Activated CD4-positive, CD25-positive, alpha-beta regulatory T cell treated with anti-CD3 and anti-CD28 coated beads, Interleukin-2, amount 50 U/mL, for 24 hours (primary cell): ENCODE measurements at places on chromosomes 12 and 14.

- no peak for ATAC-seq
Measured at GRCh38 chr12:32108787-32109186, 2.1 kb downstream of the BICD1 start.

GRCh38 chr12:123055281-123055766, 74.8 kb downstream of the ARL6IP4 start:
- ATAC-seq: no peak

- ATAC-seq: no peak
Measured at GRCh38 chr12:100413001-100413400, 56.1 kb downstream of the SLC17A8 start.

DNA sequence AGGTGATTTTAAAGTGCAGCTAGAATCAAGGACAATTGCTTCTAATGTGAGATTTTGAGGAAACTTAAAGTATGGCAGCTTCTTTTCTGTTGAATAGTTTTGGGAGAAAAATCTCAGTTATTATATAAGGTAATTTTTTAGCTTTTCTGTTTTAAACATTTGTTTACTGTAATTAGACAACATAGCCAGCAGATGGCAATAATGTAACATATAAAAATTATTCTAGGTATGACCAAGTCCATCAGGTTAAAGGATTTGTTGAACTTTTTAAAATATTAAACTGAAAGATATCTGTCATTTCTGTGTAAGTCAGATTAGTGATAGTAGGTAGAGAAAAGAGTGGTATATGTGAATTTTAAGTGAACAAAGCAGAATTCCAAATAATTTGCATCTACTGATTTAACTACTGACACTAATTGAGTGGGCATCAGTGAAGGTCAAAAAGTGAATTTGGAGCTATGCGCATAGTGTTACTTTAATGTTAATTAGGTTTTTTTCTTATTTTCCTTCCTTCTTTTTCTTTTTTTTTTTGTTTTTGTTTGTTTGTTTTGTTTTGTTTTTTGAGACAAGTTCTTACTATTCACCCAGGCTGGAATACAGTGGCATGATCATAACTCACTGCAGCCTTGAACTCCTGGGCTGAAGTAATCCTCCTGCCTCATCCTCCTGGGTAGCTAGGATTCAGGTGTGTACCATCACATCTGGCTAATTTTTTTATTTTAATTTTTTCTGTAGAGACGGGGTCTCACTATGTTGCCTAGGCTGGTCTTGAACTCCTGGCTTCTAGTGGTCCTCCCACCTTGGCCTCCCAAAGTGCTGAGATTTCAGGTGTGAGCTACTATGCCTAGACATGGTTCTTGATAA, 18.6 kb downstream of the PRORP start:
- no peak for ATAC-seq

GRCh38 chr12:67318786-67319185, 49.6 kb downstream of the CAND1 start:
- no peak for ATAC-seq

- no peak for ATAC-seq
Measured at GRCh38 chr12:64510667-64511066, 58.7 kb downstream of the TBK1 start.

GRCh38 chr12:132450418-132451171, 39.4 kb upstream of the FBRSL1 start:
- no peak for ATAC-seq

- ATAC-seq: no peak
Measured at GRCh38 chr12:131311764-131312163, 358.1 kb downstream of the ADGRD1 start.

- ATAC-seq: no peak
Measured at GRCh38 chr14:39488600-39488999, 56.4 kb upstream of the FBXO33 start.

DNA sequence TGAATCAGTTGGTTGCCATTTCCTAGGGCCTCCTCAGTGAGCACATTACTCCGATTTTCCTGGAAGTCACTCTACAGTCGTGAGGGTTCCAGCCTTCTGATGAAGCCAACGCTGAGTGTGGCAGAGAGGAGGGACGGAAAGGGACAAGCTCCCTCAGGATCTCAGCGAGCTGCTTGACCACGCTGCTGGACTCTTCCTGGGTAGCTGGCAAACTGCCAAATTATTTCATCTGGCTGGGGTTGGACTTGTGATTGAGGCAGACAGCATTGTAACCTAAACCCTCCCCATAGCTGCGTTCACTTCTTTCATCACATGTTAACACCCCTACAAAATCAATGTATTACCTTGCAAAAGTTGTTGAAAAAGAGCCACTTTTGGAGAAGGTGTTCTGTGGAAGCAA, 69.6 kb upstream of the CHST11 start:
- ATAC-seq: no peak

- no peak for ATAC-seq
Measured at GRCh38 chr14:76490735-76491134, 114.8 kb downstream of the ESRRB start.

- no peak for ATAC-seq
Measured at GRCh38 chr14:100534528-100535286, 52.5 kb downstream of the BEGAIN start.

GRCh38 chr12:105852951-105853350, 285.8 kb downstream of the NUAK1 start:
- ATAC-seq: no peak

GRCh38 chr14:70988452-70988851, 81.2 kb downstream of the PCNX1 start:
- peak; percentile 66 for ATAC-seq

DNA sequence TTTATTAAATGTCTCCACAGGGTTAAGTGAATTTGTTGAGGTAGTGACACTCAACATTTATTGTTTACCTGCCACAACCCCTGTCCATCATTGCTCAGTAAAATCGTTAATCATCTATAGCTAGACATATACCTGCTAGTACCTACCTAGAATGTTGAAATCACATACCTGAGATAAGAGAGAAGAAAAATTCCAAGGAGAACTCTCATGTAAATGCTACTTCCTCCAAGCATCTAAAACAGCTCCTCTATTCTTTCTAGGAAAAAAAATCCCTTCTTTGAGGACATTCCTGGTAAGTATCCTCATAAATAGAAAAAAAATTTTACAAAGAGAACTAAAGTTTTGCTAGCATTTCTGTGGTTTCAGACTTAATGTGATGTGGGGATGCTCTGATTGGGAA, 325.1 kb downstream of the DAD1 start:
- no peak for ATAC-seq

GRCh38 chr14:61467296-61467695, 145.9 kb downstream of the PRKCH start:
- no peak for ATAC-seq

GRCh38 chr12:76346236-76346635, 2.0 kb downstream of the BBS10 start:
- no peak for ATAC-seq

- no peak for ATAC-seq
Measured at GRCh38 chr14:65999865-66000264, 486.3 kb upstream of the CCDC196 start.

DNA sequence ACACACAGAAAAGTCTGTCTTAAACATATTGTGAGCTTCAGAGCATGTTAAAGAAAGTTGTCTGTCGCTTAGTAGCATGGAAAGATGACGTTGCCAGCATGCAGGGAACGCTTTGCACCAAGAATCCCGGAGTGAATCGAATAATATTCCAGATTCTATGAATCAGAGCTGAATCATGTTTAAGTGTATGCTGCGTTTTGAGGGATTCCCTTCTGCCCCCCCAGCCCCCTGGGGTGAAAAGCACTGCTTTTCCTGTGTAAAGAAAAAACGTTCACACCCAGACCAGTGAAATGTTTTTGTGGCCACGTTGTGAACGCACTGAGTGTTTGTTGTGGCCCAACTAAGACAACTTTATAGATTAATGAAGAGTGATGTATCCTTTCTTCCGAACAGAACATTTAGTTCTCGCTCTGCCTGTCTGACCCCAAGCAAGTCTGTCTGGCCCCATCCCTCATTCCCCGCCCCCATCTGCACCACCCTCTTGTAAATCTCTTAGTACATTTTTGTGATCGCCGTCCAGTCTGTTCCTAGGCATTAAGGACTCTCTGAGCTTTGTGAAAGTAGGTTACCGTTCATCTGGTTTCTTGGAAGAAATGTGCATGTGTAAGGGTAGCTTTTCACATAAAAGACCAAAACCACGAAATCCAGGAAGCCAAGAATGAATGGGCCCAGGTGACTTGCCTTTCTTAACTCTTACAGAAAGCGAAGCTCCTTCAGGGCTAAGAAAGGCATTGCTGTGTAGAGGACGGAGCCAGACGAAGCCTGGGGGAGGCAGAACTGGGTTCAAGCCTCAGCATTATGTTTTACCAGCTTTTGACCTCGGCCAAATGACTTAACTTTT, 103.0 kb downstream of the SAMD4A start:
- ATAC-seq: no peak

DNA sequence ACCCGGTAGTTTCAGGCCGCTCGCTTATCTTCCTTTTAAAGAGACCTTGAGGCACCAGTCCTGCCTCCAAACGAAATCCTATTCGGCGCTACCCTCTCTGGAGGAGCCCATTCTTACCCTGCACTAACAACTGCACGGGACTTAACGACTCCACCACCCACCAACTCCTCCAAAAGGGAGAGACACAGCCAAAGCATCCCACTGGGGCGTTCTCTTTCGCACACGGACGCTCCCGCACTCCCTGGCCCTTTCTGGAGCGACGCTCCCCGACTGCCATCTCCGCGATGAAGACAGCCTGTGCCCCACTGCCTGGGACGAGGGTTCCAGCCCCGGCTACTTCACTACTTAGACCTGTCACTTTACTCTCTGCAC, 650 bp downstream of the GALC start:
- no peak for ATAC-seq

DNA sequence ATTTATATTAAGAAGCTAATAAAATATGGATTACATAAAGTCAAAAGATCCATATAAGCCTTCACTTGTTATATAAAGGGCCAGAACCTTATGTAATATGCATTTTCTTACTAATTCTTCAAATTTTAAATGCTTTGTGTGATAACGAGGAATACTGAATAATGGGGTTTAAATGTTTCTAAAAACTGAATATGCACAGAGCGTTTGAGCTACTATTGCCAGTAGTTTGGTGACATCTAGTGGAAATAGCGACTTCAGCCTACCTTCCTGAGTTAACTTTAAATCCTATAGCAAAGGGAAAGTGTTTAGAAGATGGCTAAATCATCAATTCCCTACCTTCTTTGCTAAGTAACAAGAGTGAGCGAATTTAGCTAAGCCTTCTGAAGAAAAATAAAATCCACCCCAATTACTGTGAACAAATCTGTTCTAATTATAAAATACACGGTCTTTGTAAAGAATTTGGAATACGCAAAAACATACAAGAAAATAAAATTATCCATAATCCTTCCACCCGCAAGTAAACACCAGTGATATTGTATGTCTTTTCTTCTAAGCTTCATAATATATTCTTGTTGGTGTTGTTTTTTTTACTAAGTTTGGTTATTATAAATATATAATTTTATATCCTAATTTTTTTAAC, 115.5 kb upstream of the G2E3 start:
- no peak for ATAC-seq

- ATAC-seq: no peak
Measured at GRCh38 chr12:109737631-109738030, 24.0 kb downstream of the FAM222A start.

DNA sequence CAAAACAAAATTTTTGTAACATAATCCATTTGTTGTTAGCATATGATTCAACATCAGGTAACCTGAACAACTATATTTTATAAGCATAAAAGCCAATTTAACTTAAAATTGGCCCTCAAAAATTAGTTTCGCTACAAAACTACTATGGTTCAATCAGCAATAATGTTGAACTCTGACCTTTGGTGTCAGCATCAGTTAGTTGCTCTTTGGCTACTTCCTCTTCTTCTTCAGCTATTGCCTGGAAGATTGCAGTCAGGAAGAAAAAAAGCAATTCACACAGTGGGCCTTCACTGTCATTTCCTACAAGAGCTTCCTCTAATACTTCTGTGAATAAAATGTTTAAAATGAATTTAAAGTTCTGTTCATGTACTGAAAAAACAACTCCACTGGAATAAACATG, 78.2 kb upstream of the CFL2 start:
- no peak for ATAC-seq

GRCh38 chr12:105107494-105108371, at the start of gene WASHC4:
Gene WASHC4, plus strand, starts transcription at chr12:105107731. Its CDS starts 70 bp downstream, at chr12:105107801.
- peak; percentile 99 for ATAC-seq

- no peak for ATAC-seq
Measured at GRCh38 chr14:54490445-54491175, 1.8 kb upstream of the GMFB start.

DNA sequence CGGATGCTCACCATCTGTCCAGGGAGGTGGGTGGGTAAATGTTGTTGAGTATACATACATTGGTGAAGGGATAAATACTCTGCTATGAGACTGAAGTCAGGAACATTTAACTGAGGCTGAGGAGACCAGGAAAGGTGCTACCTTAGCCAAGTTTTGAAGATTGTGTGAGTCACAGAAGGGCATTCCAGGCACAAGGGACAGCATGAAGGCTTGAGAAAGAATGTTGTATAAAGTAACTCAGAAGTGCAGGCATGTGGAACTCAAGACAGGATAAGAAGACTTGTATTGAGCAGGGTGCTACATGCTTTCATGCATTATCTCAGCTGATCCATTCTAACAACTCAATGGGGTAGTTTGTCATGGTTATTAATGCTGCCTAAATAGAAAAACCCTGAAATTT, 112.7 kb downstream of the IPO8 start:
- ATAC-seq: no peak

GRCh38 chr12:57268264-57268663, 17.3 kb upstream of the STAC3 start:
- ATAC-seq: peak; percentile 81

DNA sequence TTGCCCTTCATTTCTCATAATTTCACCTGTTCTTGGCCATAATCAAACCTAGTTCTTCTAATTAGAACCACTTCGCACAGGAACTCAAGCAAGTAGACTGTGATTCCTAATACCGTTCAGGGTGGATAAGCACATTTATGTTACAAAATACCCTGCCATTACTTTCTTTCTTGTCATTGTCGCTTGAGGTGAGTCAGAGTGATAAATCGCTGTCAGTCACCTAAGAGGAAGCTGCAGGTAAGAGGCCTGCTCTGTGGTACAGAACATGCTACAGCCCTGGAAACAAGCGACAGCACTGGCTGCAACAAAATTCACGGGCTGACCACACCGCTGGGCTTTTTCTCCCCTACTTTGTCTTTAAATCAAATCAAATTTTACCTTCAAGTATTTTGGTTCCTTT, 218.2 kb downstream of the ANO6 start:
- ATAC-seq: no peak

DNA sequence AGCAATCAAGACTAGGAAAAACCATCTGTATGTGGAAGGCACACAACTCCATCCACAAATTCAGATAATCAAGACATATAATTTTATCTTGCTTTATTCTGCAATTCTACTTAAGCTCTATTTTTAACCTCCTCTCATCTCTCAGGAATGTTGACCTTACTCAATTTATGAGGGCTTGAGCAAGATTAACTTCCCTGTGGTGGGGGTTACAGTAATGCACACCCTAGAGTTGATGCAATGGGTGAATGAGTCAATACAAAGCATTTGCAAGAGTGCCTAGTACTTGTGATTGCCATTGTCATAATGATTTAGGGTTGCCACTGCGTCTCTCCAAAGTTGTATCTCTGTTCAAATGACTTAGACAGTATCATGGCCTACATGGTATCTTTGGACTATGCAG, 1598.4 kb upstream of the TMEM132C start:
- ATAC-seq: no peak

GRCh38 chr12:74538491-74539258, 1.0 kb downstream of the ATXN7L3B start:
- no peak for ATAC-seq
